ENCODE measurements at places on chromosomes 6 and 20.
A peak's percentile ranks its signal among the peaks of the same experiment; 100 is the strongest.

- DNase-seq = no peak
These were observed 92.3 kb downstream of the FIG4 start for GRCh38 chr6:109783250-109783986.

DNA sequence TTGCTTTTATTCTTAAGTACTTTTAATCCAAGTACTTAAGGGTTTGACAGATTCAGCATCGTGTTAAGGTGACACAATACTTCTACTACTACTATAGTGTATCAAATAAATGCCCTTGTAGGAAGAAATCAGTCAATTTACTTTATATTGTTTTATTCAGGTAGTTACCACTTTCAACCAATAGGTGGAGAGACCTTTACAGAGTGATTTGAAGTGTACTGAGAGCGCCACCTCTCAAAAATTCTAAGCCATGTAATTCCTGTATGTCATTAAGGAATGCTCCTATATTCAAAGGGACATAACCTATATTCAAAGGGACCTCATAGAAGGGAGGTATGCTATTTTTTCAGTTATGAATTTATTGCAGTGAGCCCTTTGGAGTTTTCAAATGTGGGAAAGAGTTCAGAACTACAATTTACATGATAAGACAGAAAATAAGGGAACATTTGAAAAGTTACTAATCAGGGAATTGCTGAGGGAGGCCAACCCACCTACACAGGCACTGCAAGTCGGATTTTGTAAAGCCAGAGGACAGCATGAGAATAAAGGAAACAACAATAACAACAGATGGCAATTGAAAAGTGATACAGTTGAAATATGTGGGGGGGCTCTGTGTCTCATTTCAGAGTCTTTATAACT lies 955.6 kb downstream of the TBC1D32 start:
- DNase-seq = no peak

DNA sequence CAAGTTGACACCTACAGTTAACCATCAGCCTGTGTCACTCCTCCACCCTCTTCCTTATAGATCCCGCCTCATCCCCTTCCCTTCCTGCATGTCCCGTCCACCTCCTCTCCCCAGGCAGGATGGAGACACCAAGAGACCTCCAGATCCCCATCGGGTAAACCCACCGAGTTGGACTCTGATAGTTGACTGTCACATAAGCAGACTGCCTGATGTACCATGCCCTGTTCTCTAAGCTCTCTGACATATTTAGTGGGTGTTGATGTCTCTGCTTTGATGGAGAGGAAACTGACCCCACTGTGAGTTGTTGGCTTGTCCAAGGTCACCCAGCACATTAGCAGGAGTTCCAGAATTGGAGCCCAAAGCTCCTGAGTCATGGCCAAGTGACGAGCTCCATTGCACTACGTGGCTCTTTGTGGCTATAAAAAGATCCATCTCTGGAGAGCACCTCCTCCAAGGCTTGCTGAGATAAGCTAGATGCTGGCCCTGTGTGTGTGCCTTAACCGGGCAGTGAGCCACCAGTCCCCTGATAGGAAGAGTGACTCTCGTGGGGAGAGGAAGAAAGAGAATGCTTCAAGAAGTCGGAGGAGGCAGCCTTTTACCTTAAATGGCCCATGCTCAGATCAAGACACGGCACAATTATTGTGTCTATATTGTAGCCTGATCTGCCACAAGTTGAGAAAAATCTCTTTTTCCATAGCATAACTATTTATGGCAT lies 236.0 kb upstream of the ECI2 start:
- no peak for DNase-seq

GRCh38 chr20:22408521-22409402 lies 175.6 kb downstream of the FOXA2 start:
- no peak for DNase-seq

GRCh38 chr6:147570681-147571080 lies 62.2 kb downstream of the SAMD5 start:
- no peak for DNase-seq

DNA sequence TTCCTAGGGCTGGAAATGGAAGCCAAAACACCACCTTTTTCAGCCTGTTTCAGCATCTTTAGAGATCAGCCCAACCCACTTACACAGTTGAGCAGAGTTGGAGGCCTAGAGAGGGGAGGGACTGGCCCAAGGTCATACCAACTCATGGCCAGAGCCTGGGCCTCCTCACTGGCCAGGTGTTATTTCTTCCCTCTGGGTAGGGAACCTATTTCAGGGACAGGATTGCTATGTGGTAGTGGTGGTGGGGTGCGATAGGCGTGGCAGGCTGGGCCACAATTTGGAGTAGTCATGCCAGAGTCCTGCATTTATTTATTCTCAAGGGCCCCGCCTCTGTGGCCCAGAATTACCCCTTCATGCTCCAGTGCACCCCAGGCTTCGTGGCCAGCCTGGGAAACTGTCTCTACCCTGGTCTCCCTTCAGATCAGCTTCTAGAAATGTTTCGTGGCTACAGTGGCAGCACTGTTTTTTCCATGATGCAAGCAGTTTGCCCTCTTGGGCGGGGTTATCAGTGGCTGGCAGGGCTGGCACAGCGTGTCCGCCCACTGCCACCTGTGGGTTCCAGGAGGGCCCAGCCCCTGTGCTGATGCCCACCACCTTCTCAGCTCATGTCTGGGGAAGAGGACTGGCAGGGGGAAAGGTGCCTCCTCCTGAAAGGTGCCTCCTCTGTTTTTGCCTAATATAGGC lies 6.2 kb downstream of the VEGFA start:
- no peak for DNase-seq

DNA sequence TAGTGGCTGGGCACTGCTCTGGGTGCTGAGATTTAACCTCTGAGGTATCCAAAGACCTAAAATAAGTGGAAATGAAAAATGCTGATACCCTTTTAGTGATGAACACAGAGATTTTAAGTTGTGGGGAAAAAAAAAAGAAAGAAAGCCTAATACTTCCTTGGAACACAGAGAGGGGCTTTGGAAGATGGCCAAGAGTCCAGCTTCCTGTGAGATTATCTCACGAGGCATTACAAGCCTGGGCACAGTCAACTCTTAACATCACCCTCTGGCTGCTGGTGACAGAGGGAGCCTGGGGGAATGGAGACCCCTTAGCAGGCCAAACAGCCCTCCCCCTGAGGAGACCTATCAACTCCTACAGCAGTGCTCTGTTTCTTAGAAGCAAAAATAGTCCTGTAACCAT lies 19.7 kb downstream of the BTN2A1 start:
- DNase-seq = no peak

DNA sequence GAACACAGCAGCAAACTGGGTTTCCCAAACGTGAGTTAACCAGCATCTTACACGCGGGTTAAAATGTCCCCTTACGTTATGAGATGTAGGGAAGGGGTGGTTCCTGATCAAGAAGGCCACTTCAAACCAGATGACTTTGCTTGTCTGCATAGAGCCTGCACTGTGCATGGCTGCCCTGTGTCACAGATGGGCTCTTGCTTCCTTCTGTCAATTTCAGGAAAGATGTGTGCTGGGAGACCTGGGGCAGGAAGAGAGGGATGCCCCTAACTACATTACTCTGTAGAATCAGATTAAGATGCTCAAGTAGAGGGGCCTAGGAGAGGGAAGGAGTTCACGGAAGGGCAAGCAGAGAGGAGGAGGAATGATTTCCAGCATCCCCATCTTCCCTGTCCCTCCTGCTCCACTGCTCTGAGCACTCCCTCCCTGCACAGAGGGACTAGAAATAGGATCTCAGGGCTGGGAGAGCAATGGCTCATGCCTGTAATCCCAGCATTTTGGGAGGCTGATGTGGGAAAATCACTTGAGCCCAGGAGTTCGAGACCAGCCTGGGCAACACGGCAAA lies 63.5 kb upstream of the ZMYND8 start:
- DNase-seq = no peak

DNA sequence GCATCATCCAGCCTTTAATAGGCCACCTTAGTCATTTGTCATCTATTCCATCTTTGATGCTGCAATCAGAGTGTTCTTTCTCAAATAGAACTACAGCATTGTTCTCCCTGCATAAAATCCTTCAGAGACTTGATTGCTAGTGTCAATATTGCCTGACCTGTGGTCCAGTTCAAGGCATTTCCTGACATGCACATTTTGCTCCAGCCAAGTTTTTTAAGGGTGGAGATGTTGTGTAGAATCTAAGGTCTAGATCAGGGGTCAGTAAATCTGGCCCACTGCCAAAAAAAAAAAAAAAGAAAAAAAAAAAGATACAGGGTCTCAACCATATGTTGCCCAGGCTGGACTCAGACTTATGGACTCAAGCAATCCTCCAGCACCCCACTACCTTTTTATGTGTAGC lies 354.4 kb downstream of the FRK start:
- DNase-seq = no peak

DNA sequence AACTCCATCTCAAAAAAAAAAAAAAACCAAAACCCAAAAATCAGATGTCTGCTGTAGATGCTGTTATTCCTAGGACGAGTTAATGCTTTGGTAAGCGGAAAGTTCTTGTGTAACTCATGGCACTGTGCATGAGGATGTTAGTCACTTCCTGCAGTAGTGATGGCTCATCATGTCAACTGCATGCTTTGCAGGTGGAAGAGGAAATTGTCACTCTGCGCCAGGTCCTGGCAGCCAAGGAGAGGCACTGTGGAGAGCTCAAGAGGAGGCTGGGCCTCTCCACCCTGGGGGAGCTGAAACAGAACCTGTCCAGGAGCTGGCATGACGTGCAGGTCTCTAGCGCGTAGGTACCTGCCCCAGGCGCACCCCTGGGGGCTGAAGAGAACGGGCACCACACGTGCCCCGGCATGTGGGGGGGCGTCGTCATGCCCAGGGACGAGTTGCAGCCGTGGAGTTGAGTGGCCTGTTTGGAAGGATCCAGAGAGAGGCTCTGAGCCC lies 8.5 kb downstream of the TPD52L2 start:
- DNase-seq = no peak

- no peak for DNase-seq
These were observed 74.2 kb downstream of the TAF4 start for GRCh38 chr20:61991476-61991875.

DNA sequence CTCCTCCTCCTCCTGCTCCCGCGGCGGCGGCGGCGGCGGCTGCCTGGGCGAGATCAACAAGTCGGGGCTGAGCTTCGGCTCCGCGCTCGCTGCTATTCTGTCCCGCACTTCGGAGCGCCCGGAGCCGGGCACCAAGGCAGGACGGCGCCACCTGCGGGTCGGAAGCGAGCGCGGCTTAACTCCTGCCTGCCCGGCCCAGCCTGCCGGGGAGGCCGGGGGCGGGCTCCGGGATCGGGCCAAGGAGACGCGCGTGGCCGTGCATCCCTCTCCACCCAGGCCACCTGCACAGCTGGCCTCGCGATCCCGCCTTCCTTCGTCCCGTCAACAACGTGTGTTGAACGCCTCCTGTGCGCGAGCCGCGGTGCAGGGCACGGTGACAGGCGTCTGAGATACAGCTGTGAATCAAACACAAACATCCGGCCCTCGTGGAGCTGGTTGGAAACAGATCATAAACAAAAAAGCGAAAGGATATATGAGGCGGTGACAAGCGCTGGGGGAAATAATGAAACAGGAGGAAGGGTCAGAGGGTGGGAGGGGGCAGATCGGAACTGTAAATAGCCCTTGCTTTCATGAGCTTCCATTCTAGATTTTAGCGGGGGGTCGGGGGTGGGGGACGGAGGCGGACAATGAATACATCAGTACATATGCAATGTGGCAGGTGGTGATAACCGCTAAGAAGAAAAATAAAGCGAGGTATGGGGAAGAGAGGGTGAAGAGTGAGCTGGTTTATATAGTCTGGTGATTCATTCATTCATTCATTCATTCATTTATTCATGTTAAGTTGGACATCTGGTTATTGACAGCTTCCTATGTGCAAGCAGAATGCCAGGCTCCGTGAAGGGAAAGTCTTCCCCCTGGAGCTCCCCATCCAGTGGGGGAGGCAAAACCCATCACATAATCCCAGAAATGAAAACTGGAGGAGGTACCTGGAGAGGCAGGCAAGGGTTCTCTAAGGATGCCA lies 2.0 kb upstream of the KCNB1 start:
- peak; percentile 42 for DNase-seq

DNA sequence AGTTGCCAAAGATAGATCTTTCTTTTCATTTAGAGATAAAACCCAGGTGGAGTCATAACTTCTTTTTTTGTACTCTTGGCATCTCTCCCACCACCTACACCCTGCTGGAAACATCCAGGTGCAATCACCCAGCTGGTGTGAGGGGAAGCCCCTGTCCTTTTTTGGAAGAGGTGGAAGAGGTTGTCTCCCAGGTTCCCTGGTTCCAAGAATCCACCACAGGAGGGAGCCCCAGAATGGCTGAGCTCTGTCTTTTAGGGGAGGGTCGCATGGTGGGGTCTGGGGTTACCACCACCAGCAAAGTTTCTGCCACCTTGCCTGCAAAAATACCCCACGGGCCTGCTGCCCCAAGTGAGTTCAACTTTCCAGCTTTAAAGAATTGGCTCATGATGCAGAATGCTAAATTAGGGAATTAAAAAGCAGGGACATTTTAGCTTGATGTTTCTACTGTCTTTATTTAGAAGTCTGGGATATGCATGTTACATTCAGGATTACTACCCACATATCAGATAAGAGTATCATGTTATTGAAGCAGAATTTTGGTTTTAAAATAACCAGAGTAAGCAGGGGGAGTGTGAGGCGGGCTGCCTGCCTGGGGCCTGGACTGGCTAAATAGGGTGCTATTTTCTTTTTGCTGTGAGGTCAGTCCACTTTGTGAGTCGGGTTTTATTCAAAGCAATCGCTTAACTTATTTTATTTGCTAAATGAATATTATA lies 11.0 kb downstream of the SMOC2 start:
- no peak for DNase-seq

- no peak for DNase-seq
These were observed 164.7 kb upstream of the SNX9 start for GRCh38 chr6:157658301-157658700.

DNA sequence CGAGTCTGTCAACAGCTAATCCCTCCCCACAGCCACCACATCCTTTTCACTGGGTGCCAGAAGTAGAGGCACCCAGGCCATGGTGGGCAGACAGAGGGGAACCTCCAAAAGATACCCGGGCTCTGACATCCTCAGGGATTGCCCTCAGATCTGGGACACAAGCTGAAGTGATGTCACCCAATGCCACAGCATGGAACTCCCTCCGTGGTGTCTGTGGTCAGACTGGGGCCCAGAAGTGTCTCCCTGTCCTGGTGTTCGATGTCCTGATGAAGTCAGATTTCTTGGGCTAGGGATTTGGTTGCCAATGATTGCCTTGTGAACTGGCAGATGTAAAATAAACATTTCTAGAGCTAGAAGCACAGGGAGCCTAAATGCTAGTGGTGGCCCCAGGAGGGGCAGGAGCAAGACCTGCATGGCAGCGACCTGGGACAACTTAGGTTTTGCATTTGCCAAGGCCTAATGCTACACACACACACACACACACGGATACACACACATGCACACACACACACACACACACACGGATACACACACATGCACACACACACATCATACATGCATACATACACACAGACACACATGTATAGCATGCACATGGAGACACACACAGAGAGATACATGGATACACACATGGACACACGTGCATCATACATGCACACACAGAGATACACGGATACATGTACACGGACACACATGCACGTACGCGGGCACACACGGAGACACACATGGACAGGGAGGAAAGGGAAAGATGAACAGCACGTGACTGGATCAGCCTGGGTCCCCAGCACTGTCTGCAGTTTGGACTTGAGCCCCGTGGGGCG lies 221.0 kb downstream of the NFATC2 start:
- no peak for DNase-seq

Data from activated effector memory CD4-positive, alpha-beta T cell treated with Interleukin-2 at 50 U/mL for 16 hours (primary cell).